Fibroblast of mammary gland (primary cell): ENCODE measurements at places on chromosomes 2 and 18.

- DNase-seq = no peak
These were observed 31.0 kb downstream of the GYPC start for GRCh38 chr2:126686841-126687485.

GRCh38 chr2:69948032-69948962 is 13.1 kb downstream of the ASPRV1 start:
- no peak for DNase-seq

- peak; percentile 87 for DNase-seq
These were observed 146.9 kb upstream of the MAP3K20 start for GRCh38 chr2:172928756-172929155.

GRCh38 chr2:159793326-159793725 is 4.7 kb downstream of the CD302 start:
- no peak for DNase-seq

DNA sequence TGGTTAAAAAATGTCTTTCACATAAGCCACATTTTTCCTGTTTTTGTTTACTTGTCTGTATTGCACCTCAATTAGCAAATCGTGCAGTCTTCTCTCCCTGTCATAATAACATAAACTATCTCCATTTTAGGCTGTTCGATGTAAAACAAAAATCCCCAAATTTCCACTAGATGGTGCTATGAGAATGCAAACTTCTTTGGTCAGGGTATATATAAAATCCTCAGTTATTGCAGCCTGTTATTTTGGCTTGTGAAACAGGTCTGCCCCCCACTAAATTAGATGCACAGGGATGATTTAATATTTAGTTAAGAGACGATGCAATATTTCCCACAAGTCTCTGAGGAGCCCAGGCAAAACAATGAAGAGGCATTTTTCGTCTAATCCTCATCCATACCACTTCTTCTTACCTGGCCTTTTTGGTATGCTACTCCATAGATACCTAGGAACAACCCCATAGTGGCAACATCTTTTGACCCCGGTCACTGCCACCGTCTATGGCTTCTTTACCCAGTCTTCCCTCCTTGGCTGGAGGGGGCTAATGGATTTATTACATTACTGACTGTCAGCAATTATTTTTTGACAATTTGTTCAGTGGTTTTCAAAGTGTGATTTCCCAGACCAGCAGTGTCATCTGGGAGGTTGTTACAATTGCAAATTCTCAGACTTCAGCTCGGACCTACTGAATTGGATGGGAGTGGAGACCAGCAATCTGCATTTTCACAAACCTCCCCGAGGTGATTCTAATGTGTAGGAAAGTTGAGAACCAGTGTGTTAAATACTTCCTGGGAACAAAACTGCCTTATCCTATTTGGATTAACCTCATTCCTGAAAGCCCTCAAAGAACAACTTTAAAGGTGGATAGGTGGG is 117.4 kb upstream of the CWC22 start:
- DNase-seq = peak; percentile 75
